AG20443 (cell line): ENCODE measurements at places on chromosomes 4 and X.

GRCh38 chrX:11953615-11954014, 184.7 kb upstream of the FRMPD4 start:
- peak; percentile 44 for DNase-seq

- DNase-seq = no peak
These were observed 188.4 kb upstream of the MBNL3 start for GRCh38 chrX:132677233-132677716.

- DNase-seq = peak; percentile 24
These were observed 153.5 kb downstream of the PCDH18 start for GRCh38 chr4:137378821-137379220.

DNA sequence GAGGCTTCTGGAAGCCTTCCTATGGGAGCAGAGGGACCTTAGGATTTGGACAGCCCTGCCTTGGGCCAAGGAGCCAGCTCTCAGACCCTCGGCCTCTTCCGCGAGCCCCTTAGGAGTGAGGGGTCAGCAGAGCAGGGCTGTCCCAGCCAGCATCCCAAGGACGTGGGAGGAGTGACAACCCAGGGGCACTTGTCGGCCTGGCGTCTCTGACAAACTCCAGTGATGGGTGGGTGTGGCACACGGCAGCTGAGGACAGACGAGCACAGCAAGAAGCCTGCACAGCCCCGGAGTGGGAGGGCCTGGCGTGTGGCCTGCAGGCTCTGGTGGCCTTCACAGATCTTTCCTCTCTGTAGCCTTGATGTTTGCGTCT, 11.6 kb upstream of the TNIP2 start:
- peak; percentile 7 for DNase-seq

DNA sequence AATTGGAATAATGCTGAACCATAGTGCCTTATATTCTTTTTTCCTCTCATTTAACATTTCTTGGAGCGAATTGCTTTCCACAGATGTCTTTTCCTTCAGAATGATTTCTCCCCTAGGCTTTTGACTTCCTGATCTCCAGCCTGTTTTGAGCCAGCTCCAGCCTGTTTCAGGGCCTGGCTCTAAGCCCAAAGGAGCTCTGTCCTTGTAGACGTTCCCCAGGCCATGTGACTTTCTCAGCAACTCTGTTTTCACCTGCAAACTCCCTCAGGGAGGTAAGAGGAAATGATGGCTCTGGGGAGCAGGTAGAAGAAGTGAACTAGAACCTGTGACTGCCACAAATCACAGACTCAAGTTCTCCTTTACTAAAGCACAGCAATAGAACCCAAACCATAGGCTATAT, 89.1 kb downstream of the AKAP4 start:
- no peak for DNase-seq

DNA sequence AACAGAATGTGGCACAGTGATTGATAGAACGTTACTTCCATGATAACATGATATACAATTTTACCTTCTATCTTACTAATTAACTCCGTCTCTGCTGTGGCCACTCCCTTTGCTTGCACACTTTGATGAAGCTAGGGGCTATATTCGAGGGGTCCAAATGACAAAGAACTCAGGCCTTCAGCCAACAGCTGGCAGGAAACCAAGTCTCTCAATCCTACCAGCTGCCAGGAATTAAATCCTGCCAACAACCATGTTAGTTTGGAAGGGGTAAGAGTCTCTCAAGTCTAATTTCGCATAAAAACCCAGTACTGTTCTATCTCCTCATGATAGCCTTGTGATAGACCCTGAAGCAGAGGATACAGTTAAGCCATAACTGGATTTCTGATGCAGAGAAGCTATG, 1122.9 kb upstream of the PCDH10 start:
- no peak for DNase-seq

DNA sequence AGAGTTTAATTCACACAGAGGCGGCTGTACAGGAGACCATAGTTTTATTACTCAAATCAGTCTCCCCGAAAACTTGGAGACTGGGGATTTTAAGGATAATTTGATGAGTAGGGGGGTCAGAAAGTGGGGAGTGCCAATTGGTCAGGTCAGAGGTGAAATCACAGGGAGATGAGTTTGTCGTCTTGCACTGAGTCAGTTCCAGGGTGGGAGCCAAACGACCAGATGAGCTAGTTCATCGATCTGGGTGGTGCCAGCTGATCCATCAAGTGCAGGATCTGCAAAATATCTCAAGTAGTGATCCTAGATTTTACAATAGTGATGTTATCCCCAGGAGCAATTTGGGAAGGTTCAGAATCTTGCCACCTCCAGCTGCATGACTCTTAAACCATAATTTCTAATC, 4.0 kb downstream of the ETFDH start:
- no peak for DNase-seq

GRCh38 chr4:2794486-2795299, 1.8 kb downstream of the SH3BP2 start:
- peak; percentile 61 for DNase-seq

- no peak for DNase-seq
These were observed 36.4 kb upstream of the PPA2 start for GRCh38 chr4:105510245-105510644.

- no peak for DNase-seq
These were observed 4.1 kb downstream of the ANXA10 start for GRCh38 chr4:168096407-168096784.

DNA sequence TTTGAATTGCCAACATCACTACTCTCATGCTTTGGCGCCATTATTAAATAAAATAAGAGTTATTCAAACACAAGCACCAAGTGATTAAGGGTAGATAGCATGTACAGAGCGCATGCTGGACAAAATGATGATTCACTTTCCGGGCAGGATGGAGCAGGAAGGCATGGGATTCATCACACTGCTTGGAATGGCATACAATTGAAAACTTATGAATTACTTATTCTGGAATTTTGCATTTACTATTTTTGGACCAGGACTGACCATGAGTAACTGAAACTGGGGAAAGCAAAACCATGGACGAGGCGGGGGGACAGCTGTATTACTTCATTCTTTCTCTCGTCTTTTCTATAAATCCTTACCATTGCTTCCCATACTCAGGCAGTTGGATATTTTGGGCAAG, 28.5 kb upstream of the FGF5 start:
- DNase-seq = peak; percentile 74

DNA sequence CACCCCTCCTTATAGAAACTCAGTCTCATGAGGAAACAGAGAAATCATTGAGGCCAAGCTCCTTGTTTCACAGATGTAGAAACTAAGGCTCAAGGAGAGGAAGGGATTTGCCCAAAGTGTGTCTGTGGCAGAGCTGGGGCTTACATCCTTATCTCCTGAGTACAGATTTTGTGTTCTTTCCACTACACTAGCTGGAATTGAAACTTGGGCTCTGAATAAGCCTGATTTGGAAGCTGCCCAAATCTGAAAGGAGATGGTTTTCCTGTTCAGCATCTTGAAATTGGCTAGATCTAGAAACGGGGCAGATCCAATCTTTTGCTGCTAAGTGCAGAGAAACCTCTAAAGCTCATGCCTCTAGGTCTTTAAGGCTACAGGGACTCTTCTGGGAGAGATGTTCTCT, 24.3 kb downstream of the AWAT2 start:
- DNase-seq = no peak

- no peak for DNase-seq
These were observed 12.7 kb downstream of the SLC6A8 start for GRCh38 chrX:153700376-153700945.

- no peak for DNase-seq
These were observed 383.5 kb downstream of the STPG2 start for GRCh38 chr4:97759785-97760184.

- DNase-seq = peak; percentile 74
These were observed 191.4 kb downstream of the SPRY1 start for GRCh38 chr4:123587983-123588494.

- DNase-seq = no peak
These were observed 718.6 kb downstream of the CCSER1 start for GRCh38 chr4:90845777-90846176.

DNA sequence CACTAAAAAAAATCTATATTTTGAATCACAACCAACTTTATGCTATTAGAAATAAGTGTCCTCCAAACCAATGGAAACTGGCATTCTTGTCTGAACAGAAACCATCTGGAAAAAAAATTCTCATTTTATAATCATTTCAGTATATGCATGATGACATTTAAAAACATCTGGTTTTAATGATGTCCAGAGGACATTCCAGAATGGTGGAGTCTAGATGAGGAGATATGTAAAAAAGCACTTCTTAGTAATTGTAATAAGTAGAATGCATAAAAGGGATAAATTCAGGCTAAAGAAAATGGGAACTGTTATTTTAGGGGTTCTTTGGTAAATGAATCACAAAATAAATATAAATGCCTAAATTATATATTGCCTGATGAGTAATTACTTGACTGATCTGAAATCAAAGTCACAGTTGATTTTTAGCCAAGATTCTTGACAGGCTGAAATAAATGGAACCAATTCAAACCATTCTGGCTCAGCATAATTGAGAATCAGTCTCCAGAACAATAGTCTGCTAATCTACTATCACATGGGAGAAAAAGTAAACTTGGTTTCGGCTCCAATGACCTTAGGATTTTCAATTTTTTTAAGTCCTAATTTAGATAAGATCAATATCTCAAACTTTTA, 636.6 kb downstream of the FAT4 start:
- DNase-seq = peak; percentile 32

- DNase-seq = no peak
These were observed 96.1 kb downstream of the FRYL start for GRCh38 chr4:48683784-48684666.

- DNase-seq = no peak
These were observed 115.3 kb downstream of the HS3ST1 start for GRCh38 chr4:11313157-11313943.

DNA sequence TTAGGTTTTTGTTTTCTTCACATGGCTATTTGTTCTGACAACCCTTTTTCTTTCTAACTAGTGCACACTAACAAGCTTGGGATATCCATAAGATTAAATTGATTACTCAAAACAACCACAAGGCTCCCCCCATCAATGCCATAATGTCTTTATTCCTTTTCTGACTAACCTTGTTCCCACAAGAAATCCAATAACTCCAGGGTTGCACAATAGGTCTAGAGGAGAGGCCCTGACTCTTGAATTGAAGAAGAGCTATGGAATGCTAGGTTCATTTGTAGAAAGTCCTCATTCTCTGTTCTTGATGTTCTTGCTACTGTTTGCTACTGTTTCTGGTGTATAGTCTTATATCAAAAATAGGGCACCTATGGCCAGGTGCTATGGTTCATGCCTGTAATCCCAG, 71.0 kb downstream of the PRRG1 start:
- no peak for DNase-seq

DNA sequence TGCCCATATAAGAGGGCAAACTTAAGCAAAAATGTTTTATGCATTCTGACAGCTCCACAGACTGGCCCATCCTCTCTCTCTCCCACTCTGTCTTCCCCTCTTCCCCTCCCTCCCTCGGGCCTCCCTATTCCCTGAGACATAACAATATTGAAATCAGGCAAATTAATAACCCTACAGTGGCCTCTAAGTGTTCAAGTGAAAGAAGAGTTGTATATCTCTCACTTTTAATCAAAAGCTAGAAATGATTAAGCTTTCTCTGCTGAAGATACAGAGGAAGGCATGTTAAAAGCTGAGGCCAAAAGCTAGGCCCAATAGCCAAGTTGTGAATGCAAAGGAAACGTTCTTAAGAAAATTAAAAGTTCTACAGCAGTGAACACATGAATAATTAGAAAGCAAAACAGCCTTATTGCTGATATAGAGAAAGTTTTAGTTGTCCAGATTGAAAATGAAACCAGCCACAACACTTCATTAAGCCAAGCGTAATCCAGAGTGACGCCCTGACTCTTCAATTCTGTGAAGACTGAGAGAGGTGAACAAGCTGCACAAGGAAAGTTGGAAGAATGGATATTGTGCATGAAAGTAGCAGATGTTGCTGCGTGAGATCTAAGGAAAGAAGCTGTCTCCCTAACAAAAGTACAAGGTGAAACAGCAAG, 54.9 kb downstream of the USO1 start:
- no peak for DNase-seq

- no peak for DNase-seq
These were observed 86.1 kb upstream of the STX18 start for GRCh38 chr4:4627906-4628305.

GRCh38 chr4:732911-733630, 27.4 kb downstream of the PCGF3 start:
- DNase-seq = no peak

- DNase-seq = no peak
These were observed 297.7 kb upstream of the HAND2 start for GRCh38 chr4:173827707-173828106.

DNA sequence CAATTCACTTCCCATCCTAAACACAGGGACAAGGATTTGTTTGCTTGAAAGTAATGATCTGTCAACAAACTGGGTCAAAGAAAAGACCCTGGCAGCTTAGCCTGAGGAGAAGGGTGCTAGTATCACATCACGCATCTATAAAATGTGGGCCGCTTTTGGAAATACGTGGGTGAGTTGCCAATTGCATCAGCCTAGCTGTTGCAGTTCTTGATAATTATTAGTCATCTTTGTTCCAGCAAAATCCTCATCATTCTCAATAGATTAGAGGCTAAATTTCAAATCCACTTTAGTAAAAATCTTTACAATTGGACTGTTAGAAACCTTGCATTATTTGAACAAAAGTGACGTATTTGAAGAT, 33.6 kb upstream of the TAPT1 start:
- no peak for DNase-seq

GRCh38 chrX:5233830-5234229, 994.8 kb downstream of the NLGN4X start:
- no peak for DNase-seq

GRCh38 chrX:19372547-19373331, 29.0 kb downstream of the PDHA1 start:
- peak; percentile 19 for DNase-seq

DNA sequence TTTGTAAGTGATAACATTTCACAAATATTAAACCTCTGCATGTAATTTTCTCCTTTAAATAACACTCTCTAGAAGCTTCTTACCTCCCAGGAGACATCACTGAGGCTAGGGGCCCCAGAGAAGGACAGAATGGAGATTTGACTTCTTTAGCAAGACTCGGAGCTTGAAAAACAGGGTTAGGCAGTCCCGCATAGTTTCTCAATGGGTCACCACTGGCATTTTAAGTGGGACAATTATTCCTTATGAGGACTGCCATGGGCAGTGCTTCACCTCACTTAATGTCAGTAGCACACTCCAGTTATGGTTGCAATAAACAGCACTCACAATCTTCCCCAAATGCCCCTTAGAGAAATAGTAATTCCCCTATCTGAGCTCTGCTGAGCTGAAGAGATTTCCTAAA, 66.7 kb upstream of the NOCT start:
- DNase-seq = no peak

- no peak for DNase-seq
These were observed 65.2 kb upstream of the TENT5D start for GRCh38 chrX:80354966-80355465.

- DNase-seq = no peak
These were observed 12.1 kb upstream of the PRKG2 start for GRCh38 chr4:81227138-81227537.

GRCh38 chr4:128061566-128062536, 739 bp downstream of the LARP1B start:
- DNase-seq = peak; percentile 71

- no peak for DNase-seq
These were observed 6.6 kb downstream of the PRIMPOL start for GRCh38 chr4:184655889-184656869.

GRCh38 chr4:120903419-120903818, 19.1 kb downstream of the PRDM5 start:
- no peak for DNase-seq

- no peak for DNase-seq
These were observed 43.2 kb upstream of the FUNDC1 start for GRCh38 chrX:44585866-44586265.

- no peak for DNase-seq
These were observed 1.8 kb upstream of the PRPS1 start for GRCh38 chrX:107626481-107626880.
